GM12878 (cell line): ENCODE measurements at places on chromosomes 16 and 17.

GRCh38 chr17:51435171-51435552 is 174.8 kb downstream of the UTP18 start:
- no peak for DNase-seq

- DNase-seq = no peak
These were observed 39.8 kb upstream of the XYLT1 start for GRCh38 chr16:17510567-17510966.

DNA sequence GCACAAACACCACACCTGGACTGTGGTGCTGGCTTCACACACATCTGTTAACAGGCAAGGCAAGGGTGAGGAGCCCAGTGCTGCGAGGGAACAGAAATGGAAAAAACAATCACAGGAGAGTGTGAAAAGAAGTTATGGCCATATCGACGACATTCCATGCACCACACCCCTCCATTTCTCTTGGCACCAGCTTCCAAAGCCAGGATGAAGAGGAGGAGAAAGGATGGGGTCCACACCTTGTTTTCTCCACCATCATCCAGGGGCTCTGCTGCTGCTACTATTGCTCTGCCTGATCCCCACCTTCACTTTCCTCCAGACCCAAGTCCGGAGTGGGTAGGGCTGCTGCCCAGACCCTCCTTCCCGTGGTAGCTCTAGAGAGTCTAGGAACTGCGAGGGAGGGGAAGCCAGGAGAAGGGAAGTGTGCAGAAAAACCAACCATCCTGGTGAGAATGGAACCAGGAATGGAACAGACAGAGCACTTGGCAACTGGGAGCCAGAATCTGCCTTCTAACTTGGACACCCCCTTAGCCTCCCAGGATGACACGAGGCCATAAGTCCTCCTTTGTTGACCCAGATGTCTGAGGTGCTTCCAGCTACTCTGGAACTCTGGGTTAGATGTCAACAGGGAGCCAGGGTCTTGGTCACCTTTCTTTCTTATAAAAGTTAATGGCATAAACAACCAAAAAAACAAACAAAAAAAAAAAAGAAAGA is 1.2 kb upstream of the PROCA1 start:
- no peak for DNase-seq

GRCh38 chr16:86041807-86042206 is 142.8 kb downstream of the IRF8 start:
- no peak for DNase-seq

DNA sequence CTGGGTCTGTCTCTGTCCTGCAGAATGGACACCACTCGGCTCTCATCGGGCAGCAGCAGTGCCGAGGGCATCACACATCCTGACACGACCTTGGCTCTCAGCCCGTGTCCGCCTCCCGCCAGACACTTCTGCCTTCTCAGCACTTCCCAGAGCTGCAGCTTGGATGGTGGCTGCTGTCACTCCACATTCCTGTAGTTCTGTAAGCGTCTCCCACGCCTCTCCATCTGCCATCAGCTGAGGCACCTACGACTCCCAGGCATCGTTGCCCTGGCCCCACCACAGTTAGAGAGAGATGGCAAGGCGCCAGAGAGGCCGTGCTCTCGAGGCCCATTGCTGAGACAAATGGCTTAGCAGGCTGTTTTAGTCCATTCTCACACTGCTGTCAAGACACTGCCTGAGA is 195.9 kb upstream of the CHMP6 start:
- no peak for DNase-seq

DNA sequence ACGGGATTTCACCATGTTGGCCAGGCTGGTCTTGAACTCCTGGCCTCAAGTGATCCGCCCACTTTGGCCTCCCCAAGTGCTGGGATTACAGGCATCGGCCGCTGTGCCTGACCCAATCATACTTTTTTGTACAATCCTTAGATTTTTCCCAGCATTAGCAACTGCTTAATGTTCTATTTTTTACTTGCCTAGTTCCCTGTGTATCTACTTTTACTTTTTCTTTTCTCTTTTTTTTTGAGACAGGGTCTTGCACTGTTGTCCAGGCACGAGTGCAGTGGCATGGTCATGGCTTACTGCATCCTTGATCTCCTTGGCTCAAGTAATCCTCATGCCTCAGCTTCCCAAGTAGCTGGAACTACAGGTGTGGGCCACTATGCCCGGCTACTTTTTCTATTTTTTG is 9.5 kb downstream of the GRB2 start:
- DNase-seq = no peak

DNA sequence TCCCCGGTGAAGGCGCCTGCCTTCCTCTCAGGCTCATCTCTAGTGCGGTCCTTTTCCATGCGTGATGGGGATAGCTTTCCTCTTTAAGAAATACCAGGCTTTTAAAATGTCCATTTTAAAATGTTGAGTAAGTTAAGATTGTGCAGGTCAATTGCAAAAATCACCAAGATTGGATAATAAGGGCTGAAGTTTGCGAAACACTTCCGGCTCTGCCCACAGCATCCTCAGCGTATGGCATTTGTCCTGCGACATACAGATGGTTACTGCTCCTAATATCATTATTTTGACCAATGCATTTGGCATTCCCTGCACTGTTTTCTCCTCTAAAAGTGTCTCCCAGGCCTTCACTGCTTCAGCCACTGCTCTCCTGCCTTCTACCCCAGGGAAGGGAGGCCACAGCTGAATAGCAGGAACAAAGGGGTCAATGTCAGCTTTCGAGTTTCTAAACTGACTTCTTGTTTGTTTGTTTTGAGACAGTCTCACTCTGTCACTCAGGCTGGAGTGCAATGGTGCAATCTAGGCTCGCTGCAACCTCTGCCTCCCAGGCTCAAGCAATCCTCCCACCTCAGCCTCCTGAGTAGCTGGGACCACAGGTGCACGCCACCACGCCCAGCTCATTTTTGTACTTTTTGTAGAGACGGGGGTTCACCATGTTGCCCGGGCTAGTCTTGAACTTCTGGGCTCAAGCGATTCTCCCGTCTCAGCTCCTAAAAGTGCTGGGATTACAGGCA is 91.9 kb downstream of the CRISPLD2 start:
- DNase-seq = no peak

DNA sequence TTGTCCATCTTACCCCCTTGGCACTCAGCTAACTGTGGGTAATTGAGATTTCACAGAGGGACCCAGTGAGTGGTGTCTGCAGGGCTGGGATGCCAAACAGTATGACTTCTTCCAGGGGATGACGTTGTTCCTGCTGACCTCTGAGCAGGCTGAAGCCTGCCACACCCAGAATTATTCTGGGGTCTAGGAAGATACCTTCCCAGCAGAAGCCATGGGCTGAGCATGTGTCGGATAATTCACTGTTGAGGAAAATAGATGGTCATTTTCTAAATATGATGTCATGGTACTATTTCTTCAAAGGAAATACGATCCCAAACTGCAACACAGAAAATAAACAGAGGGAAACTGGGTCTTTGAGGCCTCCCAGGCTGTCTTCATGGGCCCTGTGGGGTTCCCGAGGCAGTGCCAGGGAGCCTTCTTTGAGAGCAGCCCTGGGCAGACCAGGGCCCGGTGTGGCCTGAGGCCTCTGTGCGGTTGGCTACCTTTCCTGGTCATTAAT is 17.4 kb downstream of the WNT9B start:
- no peak for DNase-seq

- no peak for DNase-seq
These were observed 107.6 kb upstream of the SMURF2 start for GRCh38 chr17:64769712-64770111.

- DNase-seq = no peak
These were observed 13.7 kb downstream of the DNAH17 start for GRCh38 chr17:78563189-78564145.

DNA sequence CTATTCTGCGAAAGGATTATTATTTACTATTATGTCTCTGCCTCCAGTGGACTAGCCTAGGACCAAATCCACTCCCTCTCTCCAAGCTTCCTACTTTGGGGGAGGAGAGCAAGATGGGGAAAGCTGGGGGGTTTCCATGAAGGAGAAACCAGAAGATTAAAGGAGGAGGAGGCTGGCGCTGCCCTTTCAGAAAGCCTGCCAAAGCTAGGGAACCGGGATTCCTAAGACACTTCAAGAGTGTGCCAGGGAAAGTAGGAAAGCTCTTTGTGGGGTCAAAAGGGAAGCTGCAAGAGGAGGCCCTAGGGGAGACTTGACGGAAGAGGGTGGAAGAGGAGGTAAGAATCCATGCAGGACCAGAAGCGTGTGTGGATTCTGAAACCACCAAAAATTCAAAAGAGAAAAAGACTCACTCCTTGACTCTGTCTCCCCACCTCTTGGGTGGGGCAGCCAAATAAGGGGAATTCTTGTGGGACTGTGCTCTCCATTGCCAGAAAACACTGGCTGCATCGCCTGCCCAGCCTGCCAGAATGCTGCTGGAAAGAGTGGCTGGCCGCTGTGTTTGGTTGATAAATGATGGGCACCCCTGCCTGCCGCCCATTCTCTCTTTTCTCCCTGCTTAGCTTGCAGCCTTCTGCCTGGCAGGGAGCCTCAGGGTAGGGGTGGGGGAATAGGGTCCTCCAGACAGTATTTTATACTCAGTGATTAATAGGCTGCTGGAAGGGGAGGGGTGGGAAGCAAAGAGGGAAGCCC is 11.8 kb upstream of the KAT7 start:
- DNase-seq = no peak

DNA sequence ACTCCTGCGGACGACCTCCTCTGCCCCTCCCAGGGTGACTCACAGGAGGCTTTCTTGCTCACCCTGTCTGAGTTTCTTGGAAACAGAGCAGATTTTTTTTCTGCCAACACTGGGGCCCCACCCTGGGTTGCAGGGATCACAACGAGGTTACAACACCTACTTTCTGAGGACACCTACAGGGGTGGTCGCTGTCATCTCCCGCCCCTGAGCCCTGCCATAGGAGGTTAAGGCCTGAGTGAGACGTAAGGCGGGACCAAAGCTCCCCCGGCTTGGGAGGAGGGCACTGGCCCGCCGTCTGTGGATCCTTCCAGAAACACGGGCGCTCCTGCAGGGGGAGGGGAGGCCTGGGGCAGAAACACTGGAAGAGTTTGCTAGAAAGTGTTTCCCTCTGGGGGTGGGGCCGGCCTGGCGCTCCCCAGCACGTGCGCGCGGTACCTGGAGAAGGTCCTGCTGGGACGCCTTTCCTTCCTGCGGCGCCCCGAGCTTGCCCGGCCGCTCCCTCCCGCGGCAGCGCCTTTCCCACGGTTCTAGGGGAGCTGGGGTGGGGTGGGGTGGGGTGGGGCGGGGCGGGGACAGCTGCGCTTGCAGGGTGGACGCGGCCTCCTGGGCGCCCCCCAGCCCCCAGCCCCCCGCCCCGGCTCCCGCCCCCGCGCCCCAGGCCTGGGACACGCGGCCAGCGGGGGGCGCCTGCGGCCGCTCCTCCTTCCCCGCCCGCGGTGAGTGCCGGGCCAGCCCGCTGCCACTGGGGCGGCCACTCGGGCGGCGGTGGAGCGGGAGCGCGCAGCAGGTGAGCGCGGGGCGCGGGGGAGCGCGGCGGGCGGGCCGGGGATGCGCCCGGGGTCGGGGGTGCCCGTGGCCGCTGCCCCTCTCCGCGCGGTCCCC is 20.7 kb upstream of the ADCY7 start:
- no peak for DNase-seq

- DNase-seq = no peak
These were observed 64.0 kb downstream of the SOX9 start for GRCh38 chr17:72184805-72185204.

- no peak for DNase-seq
These were observed 4.2 kb downstream of the ST3GAL2 start for GRCh38 chr16:70434484-70435260.

DNA sequence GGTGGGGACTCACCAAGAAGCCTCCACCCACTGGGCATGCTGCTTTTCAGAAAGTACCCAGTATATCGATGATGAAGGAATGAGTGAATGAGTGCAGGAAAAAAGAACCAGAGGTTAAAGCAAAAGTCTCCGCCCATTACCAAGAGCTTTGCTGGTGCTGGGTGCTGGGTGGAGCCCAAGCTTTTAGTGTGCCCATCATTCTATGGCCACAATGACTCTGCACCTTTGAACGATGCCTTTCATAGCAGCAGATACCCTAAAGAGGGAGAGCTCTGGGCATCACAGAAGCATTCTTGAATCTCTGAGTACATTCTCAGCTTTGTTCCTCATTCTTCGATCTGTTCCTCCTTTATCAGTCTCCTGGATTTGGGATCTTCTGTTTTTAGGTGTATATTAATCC is 450.7 kb upstream of the CCL2 start:
- DNase-seq = no peak

- DNase-seq = no peak
These were observed 60.8 kb downstream of the TBC1D16 start for GRCh38 chr17:79974566-79975497.

DNA sequence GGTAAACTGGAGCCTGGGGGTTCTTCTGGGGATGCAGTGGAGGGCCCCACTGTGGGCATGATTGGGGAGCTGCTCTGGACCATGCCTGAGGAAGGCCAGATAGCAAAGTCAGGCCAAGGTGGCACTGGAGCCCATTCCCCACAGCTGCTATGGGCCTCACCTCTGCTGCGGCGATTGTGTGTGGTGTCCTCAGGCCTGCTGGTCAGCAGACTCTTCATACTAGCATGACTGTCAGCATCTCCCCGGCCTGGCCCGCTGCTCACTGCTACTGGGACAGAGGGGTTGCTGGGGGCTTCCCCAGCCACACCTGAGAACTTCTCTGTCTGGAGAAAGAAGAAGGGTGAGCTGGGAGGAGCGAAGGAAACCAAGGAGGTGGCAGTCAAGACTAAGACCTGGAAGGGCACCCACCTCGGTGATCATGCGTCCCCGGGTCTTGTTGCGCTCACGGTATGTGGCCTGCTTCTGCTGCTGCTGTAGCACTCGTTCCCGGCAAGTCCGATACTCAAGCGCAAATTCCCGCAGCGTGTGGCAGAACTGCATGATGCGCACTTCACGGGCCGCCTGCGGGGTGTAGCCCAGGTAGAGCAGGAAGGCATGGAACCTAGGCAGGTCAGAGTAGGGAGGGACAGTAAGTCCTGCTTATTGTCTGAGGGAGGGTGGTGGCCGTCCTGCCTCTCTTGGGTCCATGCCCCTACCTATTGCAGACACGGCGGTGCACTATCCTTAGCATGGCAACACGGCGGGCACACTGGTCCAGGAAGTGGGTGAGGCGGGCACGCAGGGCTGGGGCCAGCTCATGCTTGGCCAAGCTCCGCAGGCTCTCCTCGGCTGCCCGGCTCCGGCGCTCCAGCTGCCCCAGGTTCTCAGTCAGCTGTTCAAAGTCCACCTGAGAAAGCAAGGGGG is 3.2 kb downstream of the TMEM208 start:
- DNase-seq = no peak

DNA sequence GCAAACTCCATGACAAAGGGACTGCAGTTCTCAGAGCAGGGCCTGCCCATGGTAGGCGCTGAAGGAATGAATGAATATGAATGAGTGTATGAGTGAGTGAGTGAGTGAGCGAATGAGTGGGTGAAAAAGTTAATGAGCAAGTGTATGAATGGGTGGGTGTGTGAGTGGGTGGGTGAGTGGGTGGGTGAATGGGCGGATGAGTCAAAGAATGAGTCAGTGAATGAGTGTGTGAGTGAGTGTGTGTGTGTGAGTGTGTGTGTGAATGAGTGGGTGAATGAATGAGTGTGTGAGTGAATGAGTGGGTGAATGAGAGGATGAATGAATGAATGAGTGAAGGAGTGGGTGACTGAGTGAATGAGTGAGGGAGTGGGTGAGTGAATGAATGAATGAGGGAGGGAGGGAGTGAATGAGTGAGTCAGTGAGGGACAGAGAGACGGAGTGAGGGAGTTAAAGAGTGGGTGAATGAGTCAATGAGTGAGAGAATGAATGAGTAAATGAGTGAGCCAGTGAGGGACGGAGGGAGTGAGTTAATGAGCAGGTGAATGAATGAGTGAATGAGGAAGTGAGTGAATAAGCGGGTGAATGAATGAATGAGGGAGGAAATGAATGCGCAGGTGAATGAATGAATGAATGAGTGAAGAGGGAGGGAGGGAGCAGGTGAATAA is 11.1 kb upstream of the CHMP6 start:
- no peak for DNase-seq

GRCh38 chr16:64074706-64075105 is 1047.2 kb downstream of the CDH11 start:
- DNase-seq = no peak
